ENCODE measurements at places on chromosomes 2 and 18.

GRCh38 chr18:67513280-67513679 is 3.2 kb downstream of the DSEL start:
- no peak for DNase-seq

- DNase-seq = no peak
These were observed 292.5 kb upstream of the FAM98A start for GRCh38 chr2:33891616-33892015.

DNA sequence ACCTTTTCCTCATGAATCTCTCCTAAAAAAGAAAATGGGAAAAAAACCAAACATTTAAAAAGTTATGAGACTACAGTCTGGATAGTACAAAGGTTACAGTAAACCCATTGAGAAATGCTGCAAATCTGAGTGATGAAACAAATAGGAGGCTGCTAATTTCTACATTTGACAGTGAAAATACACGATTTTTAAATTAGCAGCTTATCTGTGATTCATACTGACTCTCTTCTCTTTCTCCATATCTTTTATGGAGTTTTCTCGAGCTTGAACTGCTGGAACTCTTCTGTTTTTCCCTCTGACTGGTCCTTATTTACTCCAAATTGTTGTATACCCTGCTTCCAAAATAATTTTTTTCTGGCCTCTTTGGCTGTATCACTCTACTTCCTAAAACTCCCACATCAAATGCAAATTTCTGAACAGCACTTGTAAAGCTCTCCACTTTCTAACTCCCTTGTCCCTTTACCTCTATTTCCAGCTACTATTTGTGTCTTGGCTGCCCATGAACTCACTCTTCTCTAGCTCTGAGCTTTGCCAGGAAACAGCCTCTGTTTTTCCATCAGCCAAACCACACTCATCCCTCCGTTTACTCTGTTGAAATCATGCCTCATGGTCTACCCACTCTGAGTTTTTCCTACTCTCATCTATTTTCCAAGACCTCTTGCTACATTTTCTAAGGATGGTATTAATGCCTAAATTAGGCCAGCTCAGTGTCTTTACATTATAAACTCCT is 73.7 kb downstream of the RBMS1 start:
- no peak for DNase-seq

DNA sequence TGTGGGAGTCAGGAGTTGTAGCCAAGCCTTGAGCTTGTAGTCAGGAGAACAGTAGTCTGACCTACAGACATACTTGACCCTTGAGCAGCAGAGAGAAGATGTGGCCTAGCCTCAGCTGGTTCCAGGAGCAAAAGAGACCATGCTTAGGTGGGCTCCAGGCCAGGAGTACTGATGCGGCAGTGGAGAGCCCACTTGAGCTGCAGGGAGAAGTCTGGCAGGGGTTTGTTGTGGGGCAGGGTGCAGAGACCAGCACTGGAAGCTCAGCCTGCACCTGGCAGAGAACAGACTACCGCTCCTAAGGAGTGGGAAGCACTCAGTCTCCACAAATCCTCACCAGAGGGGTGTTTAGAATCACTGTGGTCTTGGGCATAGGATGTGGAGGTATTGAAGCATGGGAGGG is 197.9 kb downstream of the TPGS2 start:
- no peak for DNase-seq

- DNase-seq = no peak
These were observed 117.3 kb upstream of the MSTN start for GRCh38 chr2:190179754-190180312.

- DNase-seq = no peak
These were observed 5.8 kb downstream of the ARHGAP25 start for GRCh38 chr2:68740400-68740914.

DNA sequence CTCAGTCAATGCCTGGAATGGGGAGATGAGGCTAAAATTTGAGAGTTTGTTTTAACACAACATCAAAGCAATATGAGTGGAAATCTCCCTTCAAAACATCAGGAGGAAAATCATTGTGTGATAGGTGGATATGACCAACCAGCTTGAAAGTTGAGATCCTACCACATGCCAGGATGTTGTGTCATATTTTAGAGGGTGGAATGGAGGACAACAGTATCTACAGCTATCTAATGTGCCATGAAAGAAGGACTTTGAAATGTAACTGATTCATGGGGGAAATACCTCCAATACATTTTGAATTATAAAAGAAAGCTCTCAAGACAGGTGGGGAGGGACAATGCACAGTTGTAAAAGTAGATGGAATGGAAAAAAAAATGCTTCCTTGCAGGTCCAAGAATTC is 87.8 kb downstream of the SP100 start:
- no peak for DNase-seq

DNA sequence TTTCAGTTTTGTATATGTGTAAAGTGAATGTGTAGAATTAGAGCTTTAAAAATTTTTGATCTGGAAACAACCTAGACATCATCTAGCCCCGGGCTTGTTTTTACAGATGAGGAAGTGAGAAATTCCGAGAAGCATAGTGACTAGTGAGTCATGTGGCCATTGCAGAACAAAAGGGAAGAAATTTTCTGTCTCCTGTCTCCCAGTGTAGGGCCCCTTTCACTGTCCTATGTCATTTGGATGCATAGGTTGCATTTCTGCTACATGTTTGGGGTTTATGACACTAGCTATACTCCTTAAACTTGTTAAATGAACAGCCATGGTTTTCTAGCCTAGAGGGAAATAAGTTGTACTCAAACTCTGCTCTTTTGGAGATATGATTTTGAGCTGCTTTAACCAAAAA is 84.6 kb downstream of the PLCL1 start:
- no peak for DNase-seq

DNA sequence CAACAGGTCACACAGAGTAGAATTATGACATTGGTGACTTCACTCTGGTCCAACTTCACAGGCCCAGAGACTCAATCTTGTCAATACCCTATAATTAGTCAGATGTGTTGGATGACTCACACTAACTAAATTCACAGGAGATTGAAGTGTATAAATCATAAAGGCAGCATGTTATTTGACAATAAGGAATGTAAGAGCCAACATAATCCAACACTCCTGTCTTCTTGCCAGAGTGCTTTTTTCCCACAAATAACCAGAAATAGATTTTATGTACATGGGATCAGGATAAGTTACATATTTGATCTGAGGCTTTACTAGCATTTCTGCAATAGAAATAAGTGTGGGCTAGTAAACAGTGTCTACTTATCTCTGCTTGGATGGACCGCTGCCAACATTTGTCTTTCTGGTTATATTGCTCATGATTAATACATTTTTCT is 42.2 kb upstream of the ZSWIM2 start:
- no peak for DNase-seq

DNA sequence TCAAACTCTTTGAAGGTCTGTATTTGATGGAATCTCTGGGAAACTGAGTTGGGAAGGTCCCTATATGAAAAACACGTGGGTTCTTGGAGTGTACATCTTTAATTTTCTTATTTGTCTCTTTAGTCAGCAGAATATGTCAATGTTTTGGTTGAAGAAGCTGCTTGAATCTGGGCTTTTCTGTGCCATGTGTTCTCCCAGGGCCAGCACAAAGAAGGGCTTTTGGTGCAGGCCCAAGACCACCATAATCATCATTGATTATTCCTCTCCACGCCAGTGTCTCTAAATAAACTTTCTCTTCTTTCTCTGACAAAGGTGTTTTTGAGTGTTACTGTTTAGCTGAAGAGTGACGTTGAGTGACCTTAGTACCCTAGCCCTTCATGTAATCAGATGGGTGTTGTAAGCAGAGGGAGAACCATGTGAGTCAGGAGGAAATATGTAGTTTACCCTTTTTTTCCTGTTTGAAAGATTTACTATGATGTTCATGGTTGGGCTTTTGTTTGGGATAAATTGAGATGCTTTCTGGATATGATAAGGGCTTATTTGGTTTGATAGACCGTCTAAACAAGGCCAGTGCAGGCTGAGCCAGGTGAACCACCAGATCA is 11.6 kb upstream of the TNP1 start:
- DNase-seq = no peak

DNA sequence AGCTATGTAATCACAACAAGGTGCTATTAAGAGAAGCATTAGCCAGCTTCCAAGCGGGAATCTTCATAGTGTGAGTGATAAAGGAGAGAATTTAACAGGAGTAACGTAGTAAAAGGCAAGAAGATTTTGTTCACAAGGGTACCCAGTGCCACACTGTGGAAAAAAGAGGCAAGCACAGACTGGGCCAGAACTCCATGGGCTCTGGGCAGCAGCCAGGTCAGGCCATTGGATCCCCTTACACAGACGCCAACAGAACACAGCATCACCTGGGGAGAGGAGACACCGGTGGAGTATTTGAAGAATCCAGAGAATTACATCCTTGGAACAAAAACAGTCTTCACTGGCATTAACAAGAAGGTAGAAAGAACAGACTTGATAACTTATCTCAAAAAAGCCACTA is 21.2 kb downstream of the AMER3 start:
- no peak for DNase-seq

DNA sequence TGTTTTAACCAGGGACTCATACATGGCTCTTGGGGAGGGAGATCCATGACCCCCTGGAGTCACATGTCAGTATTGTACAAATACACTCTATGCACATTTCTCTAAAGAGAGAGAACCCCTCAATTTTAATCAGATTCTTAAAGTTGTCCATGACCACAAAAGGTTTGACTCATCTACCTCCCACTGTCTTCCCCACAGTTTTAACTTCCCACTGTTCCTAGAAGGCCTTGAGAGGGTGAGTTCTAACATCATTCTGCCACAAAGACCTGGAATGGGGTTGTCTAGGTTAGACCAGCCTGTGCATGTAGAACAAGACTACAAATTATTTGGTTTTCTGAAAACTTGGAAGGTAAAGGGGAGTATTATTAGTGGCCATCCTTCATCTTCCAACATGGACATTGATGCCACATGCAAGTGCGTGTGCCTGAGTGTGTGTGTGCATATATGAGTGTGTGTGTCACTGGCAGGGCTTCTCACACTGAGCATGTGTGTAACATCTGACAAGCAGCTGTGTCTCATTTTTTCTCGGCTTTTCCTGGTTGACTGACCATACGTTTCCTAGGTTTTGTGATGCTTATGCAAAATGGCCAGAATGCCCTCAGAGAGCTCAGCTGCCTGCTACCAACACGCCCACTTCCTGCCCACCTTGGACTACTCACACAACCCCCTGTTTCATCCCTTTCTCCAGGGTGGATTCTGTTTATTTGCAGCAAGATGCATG is 94.6 kb upstream of the LGALSL start:
- no peak for DNase-seq

DNA sequence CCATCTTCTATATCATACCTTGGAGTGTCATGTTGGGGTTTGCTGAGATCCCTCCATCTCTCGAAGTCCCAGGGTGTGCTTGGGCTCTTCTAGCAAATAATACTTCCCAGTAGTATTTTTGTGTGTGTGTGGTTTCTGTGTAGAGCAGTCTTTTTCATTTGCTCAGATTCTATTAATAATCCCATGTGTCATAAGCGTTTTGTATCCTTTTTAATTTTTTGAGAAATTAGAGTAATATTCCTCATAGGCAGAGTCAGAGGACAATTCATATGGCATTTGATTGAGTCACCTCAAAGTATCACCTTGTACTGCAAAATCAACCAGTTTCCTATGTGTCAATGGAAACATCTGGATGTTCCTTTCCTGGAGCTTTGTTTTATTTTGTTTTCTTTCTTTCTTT is 37.4 kb upstream of the PPP1R1C start:
- DNase-seq = no peak

Measured in nucleus accumbens (tissue), 56 donors.